ENCODE measurements at places on chromosomes 1 and 21. TPM values are rescaled to one million over a fixed set of nuclear protein-coding genes. Genes with fewer than 3 reads are reported as not detected.

- DNase-seq: no peak
Observed at GRCh38 chr1:151733126-151733525, 11.8 kb downstream of the RIIAD1 start.

DNA sequence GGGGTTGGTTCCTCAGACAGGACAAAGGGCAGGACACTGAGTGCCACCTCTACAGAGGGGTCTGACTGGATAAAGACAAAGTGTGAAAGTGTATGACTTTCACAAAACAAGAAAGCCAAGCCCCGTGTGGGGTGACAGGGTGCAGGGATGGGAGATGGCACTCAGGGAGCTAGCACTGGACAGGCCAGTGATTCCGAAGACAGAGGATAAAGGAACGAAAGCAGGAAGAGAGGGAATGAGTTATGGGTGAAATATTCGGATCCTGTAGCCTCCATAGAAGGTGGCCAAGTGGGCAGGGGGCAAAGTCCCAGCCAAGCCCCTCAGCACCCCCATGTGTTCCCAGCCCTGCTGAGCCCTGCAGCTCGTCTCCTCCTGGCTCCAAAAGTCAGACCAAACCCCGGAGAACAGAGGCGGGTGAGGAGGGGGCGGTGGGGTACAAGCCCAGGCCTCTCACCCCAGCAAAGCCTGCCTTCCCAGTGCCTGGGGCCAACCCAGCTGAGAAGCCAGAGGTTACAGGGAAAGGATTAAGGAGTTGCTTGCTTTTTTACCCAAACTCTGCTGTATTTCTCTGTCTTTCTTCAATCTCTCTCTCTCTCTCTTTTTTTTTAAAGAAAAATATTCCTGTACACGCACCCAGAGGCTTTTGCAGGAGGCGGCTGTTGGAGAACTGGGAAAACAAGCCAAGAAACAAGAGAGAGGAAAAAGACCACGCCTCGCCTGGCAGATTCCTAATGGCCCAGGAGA, 14.0 kb upstream of the WASF2 start:
- DNase-seq: no peak

- DNase-seq: no peak
Observed at GRCh38 chr21:32463889-32464300, 51.4 kb downstream of the EVA1C start.

GRCh38 chr1:247102381-247102780, 1.8 kb downstream of the ZNF669 start:
- no peak for DNase-seq

- no peak for DNase-seq
Observed at GRCh38 chr1:236167154-236167553, 24.8 kb downstream of the GPR137B start.

GRCh38 chr1:72000809-72001208, 281.5 kb downstream of the NEGR1 start:
- DNase-seq: no peak

DNA sequence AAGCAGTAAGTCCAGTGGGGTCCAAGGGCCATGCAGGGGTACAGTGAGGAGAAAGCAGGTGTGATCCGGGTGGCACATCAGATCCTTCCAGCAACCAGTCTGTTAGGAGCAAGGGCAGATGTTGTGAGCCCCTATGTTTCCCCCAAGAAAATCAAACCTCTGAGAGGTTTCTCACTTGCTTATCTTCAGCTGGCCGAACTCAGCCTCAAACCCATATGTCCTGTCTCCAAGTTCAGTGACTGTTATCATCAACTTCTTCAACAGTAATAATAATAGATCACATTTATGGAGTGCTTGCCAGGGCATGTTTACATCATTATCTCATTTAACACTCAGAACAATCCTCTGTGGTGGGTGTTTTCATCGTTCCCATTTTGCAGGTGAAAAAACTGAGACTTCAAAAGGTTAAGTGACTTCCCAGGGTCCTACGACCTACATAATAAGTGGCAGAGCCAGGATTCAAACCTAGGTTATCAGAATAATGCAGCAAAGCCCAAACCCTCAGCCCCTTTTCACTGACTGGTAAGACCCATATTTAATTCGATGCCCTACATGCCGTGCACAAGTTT, 3.3 kb downstream of the CAPN2 start:
- no peak for DNase-seq

GRCh38 chr1:177923441-177923840, 46.4 kb downstream of the SEC16B start:
- DNase-seq: no peak

- DNase-seq: peak; percentile 40
Observed at GRCh38 chr1:10074059-10074851, 41.5 kb downstream of the UBE4B start.

DNA sequence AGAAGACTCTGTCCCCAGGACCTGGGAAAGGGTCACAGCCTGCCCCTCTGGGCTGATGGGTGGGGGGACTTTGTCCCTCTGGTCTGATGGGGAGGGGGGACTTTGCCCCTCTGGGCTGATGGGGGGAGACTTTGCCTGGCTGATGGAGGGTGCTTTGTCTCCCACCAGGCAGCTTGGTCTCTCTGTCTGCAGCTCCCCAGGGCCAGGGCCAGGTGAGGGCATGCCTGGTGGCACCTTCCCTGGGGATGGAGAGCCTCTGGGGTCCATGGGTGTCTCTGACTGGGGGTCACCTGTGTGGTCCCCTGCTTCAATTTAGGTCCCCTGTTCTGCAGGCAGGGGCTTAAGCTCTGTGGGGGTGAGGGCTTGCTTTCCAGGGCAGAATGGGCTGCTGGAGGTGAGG, 23.5 kb upstream of the TTC34 start:
- DNase-seq: no peak

GRCh38 chr1:30171537-30172298, 551.7 kb downstream of the MATN1 start:
- no peak for DNase-seq

GRCh38 chr1:5448486-5448885, 543.7 kb downstream of the NPHP4 start:
- DNase-seq: no peak

- no peak for DNase-seq
Observed at GRCh38 chr1:19734056-19734455, 65.7 kb downstream of the TMCO4 start.

LRRN2 gene
- not detected for total RNA-seq

PRAMEF18 gene
- not detected for total RNA-seq

FMO3 gene
- total RNA-seq: 0.08 TPM

CA6 gene
- not detected for total RNA-seq

ERG gene
- not detected for total RNA-seq
